ENCODE measurements at places on chromosomes 5 and 9.

GRCh38 chr5:119426057-119426456, 26.2 kb upstream of the HSD17B4 start:
- DNase-seq: no peak

GRCh38 chr5:6717247-6717646, 4.0 kb downstream of the TENT4A start:
- DNase-seq: no peak

GRCh38 chr5:73126957-73127356, 6.6 kb downstream of the TMEM171 start:
- DNase-seq: no peak

- no peak for DNase-seq
These were observed 28.7 kb downstream of the LCP2 start for GRCh38 chr5:170268884-170269283.

- DNase-seq: no peak
These were observed 93.1 kb downstream of the JAKMIP2 start for GRCh38 chr5:147689426-147689825.

DNA sequence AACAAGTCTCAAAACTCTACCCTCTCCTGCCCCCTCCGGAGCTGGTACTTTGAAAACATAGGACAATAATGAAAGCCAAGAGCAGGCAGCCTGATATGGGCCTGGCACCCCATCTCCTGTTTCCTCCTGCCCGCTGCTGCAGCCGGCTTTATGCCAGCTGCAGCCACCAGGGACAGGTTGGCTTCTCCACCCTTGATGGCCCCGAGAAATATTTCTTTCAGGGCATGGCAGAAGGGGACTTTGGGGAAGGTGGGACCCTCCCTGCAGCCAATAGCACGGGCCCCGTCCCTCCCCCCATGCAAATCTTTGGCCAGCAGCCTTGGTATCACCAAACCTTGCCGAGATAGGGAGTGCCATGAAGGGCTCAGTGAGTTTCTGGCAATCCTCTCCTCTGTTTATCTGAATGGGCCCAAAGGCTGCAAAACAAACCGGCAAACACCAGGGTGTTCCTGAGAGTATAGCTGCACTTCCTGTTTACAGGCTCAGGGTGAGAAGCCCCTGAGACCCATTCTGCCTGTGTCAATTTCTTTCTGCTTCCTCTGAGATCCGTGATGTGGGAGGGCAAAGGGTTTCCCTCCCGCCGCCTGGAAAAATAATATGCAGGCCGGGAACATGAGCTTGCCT, 73.4 kb upstream of the BOD1 start:
- DNase-seq: no peak

DNA sequence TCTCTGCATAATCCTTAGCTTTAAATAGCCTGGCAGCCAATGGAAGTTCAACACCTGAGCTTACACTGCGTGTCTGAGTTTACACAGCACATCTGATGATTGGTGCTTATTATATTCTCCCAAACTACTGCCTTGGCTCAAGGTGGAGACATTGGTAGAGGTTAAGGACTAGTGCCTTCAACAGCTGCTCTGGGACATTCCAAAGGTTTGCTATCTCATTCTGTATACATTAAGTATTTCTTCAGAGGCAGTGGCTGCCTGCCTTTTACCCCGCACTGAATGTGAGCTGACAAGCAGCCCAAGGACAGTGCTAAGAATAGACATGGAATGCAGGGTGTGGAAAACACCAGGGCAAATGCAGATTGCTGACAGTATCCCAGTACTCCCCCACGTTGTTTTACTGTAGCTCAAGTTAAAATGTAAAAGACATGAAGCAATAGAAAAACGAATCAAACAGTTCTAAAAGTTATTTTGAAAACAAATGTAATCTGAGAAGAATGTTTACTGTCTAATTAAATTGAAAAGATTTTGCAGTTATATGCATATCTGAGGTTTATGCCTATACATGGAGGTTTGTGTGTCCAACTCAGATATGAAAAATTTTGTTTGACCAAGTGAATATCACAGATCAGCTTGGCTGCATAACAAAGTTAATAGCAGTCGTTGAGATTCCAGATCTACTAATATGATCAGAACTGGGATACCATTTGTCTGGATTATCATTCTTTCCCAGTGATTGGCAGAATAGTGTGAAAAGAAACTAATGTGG, 1.8 kb downstream of the HSPB3 start:
- DNase-seq: no peak

GRCh38 chr9:127107929-127108876, 14.2 kb downstream of the ANGPTL2 start:
- no peak for DNase-seq

DNA sequence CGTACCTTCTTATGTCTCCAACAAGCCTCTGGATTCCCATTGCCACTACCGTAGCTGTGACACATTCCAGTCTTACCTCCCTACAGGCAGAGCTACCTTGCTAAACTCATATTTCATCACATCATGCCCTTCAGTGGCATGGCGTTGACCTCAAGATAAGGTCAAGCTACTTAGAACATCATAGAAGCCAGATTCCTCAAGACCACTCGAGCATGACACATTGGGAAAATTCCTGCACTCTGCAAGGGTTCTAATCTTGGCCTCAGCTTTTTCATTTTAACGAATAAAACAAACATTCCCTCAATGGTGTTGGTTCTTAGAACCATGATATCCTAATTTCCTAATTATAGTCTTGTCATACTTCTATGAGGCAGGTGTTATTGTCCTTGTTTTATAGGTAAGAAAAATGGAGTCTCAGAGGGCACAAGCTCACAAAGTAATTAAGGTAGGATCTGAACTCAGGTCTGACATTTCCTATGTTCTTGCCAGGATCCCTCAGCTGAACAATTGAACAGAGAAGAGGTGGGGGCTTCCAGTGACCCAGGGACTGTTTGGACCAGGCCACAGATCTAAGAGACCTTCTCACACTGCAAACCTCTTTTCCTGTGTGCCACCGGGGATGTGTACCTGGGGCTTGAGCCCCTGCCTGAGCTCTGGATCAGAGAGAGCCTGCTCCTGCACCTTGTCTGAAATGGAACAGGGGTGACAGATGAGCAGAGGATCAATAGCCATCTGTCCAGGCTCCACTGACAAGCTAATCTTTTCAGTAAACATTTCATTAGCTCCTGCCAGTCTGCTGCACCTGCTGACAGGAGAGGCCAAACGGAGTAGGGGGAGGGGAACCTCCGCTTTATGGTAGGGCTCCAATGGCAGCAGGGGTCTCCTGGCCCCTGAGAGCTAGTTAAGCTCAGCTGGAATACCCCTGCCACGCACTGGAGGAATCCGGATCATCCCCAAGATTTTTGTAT, 49.3 kb downstream of the ALG2 start:
- DNase-seq: peak; percentile 83

- DNase-seq: no peak
These were observed 9.1 kb upstream of the HSPB3 start for GRCh38 chr5:54446379-54446732.

All from SHP77 (cell line).